Endodermal cell (in vitro differentiated cells): ENCODE measurements at places on chromosomes 5 and 9. TPM values are rescaled to one million over a fixed set of nuclear protein-coding genes. Genes with fewer than 3 reads are reported as not detected.

PCDHB6 gene
- 1.1 and 2.0 TPM in 2 replicates for total RNA-seq

CTNND2 gene
- 6.4 and 6.5 TPM in 2 replicates for total RNA-seq

TICAM2 gene
- 0.84 to 1.5 TPM (median 1.2 TPM) in 3 replicates for total RNA-seq

BARHL1 gene
- total RNA-seq, result not detected in 3 replicates

AGPAT2 gene
- total RNA-seq, result 33.3 to 36.4 TPM (median 33.4 TPM) in 3 replicates

PKD2L2 gene
- total RNA-seq, result not detected in 3 replicates

BAAT gene
- total RNA-seq, result 0.14 TPM in 1 of 2 replicates, not detected in the other

TRIM7 gene
- not detected in 2 replicates for total RNA-seq

PCDHGB4 gene
- total RNA-seq, result 10.4 to 13.0 TPM (median 10.7 TPM) in 3 replicates

HMCN2 gene
- 2.3 to 3.9 TPM (median 3.7 TPM) in 3 replicates for total RNA-seq

FGFR4 gene
- 97.7 and 123 TPM in 2 replicates for total RNA-seq

PCDHGA5 gene
- 1.9 and 3.0 TPM in 2 replicates for total RNA-seq

FOCAD gene
- total RNA-seq, result 49.7 to 56.8 TPM (median 50.3 TPM) in 3 replicates

RNF208 gene
- 10.5 and 12.8 TPM in 2 replicates for total RNA-seq

PCDHA5 gene
- total RNA-seq, result 1.5 and 1.8 TPM in 2 replicates

INSL4 gene
- not detected in 3 replicates for total RNA-seq

IL9 gene
- total RNA-seq, result not detected in 2 replicates

MAT2B gene
- total RNA-seq, result 47.7 and 49.9 TPM in 2 replicates

FCN2 gene
- not detected in 2 replicates for total RNA-seq

CLPTM1L gene
- total RNA-seq, result 86.9 and 89.4 TPM in 2 replicates

S100Z gene
- total RNA-seq, result 12.2 and 18.3 TPM in 2 replicates

CCDC69 gene
- 4.1 to 5.8 TPM (median 4.4 TPM) in 3 replicates for total RNA-seq

GRM6 gene
- total RNA-seq, result not detected in 3 replicates

SH3GLB2 gene
- 76.8 and 86.9 TPM in 2 replicates for total RNA-seq

ARSK gene
- 13.5 to 19.4 TPM (median 14.5 TPM) in 3 replicates for total RNA-seq

PCDHGA7 gene
- total RNA-seq, result 1.1 and 1.9 TPM in 2 replicates

CDKN2B gene
- total RNA-seq, result 4.5 and 7.0 TPM in 2 replicates

ZFP2 gene
- 0.47 to 2.0 TPM (median 1.8 TPM) in 3 replicates for total RNA-seq

LIFR gene
- 54.2 to 83.7 TPM (median 81.7 TPM) in 3 replicates for total RNA-seq

ELAVL2 gene
- total RNA-seq, result 4.7 and 5.5 TPM in 2 replicates

PALM2AKAP2 gene
- total RNA-seq, result 0.90 and 1.1 TPM in 2 replicates

P4HA2 gene
- total RNA-seq, result 11.9 and 15.1 TPM in 2 replicates

PTGDS gene
- 13.8 and 15.1 TPM in 2 replicates for total RNA-seq

GPR151 gene
- 2.7 to 13.6 TPM (median 13.5 TPM) in 3 replicates for total RNA-seq

EGFLAM gene
- total RNA-seq, result 7.3 and 8.8 TPM in 2 replicates

PCSK1 gene
- not detected in 2 replicates for total RNA-seq

PITX1 gene
- total RNA-seq, result 2.4 and 2.7 TPM in 2 replicates

LECT2 gene
- not detected in 3 replicates for total RNA-seq

TMC1 gene
- total RNA-seq, result not detected in 3 replicates

LRRC14B gene
- total RNA-seq, result not detected in 3 replicates

TMEM232 gene
- total RNA-seq, result 3.0 to 4.2 TPM (median 3.9 TPM) in 3 replicates

SLC36A2 gene
- total RNA-seq, result 0.45 and 1.4 TPM in 2 replicates

AGXT2 gene
- total RNA-seq, result not detected in 2 replicates

CNTNAP3B gene
- 5.8 and 6.1 TPM in 2 replicates for total RNA-seq

TXNDC8 gene
- not detected in 3 replicates for total RNA-seq

LAMC3 gene
- 39.5 and 41.2 TPM in 2 replicates for total RNA-seq

GOLGA2 gene
- 101 to 149 TPM (median 109 TPM) in 3 replicates for total RNA-seq

RLN2 gene
- 2.3 and 3.2 TPM in 2 replicates for total RNA-seq

TAF11L14 gene
- total RNA-seq, result not detected in 2 replicates

OSMR gene
- 1.3 TPM in 2 replicates for total RNA-seq

PHF19 gene
- 17.9 to 23.6 TPM (median 19.4 TPM) in 3 replicates for total RNA-seq

ESM1 gene
- total RNA-seq, result not detected in 3 replicates

SOWAHA gene
- total RNA-seq, result 0.12 TPM in 1 of 3 replicates, not detected in the others

LRRC19 gene
- not detected in 2 replicates for total RNA-seq

LCN6 gene
- total RNA-seq, result not detected in 3 replicates

COL5A1 gene
- 62.7 to 133 TPM (median 65.3 TPM) in 3 replicates for total RNA-seq

ADAMTS19 gene
- total RNA-seq, result 26.7 to 36.4 TPM (median 34.6 TPM) in 3 replicates

REEP2 gene
- 26.6 to 28.1 TPM (median 26.9 TPM) in 3 replicates for total RNA-seq
